ENCODE measurements at places on chromosomes 1 and 21.

DNA sequence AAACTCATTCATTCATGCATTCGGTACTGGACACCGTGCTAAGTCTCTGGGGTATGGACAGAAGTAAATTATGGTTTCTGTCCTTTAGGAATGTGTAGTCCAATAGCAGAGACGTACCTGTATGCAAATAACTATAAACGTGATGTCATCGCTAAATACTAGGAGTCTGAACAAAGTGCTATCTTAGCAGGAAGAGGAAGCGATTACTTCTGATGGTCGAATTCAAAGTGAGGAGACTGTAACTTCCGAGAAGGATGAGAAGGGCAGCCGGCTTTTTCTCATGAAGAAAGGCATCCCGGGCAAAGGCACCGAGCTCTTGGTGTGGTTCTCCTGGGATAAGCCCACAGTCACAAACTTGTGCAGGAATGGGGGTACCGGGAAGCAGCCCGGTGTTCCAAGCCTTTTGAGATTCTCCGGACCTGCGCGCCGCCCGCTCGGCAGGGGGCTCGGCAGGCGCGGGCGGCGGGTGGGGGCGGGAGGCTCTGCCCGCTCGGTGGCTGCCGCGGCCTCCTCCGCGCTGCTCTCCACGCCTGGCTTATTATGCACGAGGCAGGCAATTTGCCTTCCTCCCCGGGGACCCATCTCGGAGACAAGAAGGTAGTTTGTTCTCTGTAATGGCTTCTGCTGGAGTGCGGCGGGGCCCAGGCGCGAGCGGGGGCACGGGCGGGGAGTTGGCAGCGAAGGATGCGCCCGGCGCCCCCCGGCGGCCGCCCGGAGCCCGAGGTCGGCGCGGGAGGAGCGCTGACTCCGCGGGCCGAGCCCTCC, 67.5 kb upstream of the CD1D start:
- peak; percentile 36 for DNase-seq

GRCh38 chr1:24991697-24992096, 61.6 kb upstream of the RUNX3 start:
- DNase-seq = no peak

DNA sequence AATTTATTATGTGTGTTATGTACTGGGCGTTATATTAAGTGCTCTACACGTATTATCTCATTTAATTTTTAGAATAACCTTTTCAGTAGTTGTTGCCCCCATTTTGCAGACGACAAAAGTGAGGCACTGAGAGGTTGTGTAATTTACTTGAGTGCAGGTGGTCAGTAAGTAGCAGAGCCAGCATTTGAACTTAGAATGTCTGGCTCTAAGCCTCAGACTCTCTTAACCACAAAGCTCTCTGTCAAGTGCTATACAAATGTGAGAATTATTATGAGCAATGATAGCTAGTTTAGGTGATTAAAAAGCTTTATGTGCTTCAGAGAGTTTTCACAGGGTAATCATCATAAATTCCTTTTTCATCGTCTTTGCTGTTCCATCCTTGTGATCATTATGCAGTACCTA, 96.3 kb upstream of the UBE2U start:
- DNase-seq = no peak

- DNase-seq = no peak
These were observed 5.6 kb upstream of the KPRP start for GRCh38 chr1:152752225-152752624.
